Motor neuron (in vitro differentiated cells): ENCODE measurements at places on chromosomes 16 and 17. TPM values are rescaled to one million over a fixed set of nuclear protein-coding genes. Genes with fewer than 3 reads are reported as not detected.

The PMP22 gene
- 105 and 110 TPM in 2 replicates for total RNA-seq

The TOP2A gene
- 66.8 and 71.8 TPM in 2 replicates for total RNA-seq

The TPSD1 gene
- total RNA-seq, result 0.28 TPM in 1 of 2 replicates, not detected in the other

The ALKBH5 gene
- total RNA-seq, result 87.8 and 96.2 TPM in 2 replicates

The TM4SF5 gene
- not detected in 2 replicates for total RNA-seq

The FOXO3B gene
- 10.2 and 11.9 TPM in 2 replicates for total RNA-seq

The GPR142 gene
- not detected in 2 replicates for total RNA-seq

The PLEKHG4 gene
- 38.2 and 39.0 TPM in 2 replicates for total RNA-seq

The MAPT gene
- 159 and 161 TPM in 2 replicates for total RNA-seq

The PLEKHH3 gene
- 13.8 and 19.1 TPM in 2 replicates for total RNA-seq

The PRKCB gene
- 5.8 and 7.4 TPM in 2 replicates for total RNA-seq

The ACBD4 gene
- total RNA-seq, result 11.5 and 12.1 TPM in 2 replicates

The KIFC3 gene
- 8.4 and 10.1 TPM in 2 replicates for total RNA-seq

The KRT16 gene
- 0.32 TPM in 1 of 2 replicates, not detected in the other for total RNA-seq

The ATAD5 gene
- total RNA-seq, result 2.1 and 2.3 TPM in 2 replicates

The HS3ST4 gene
- 1.2 and 1.6 TPM in 2 replicates for total RNA-seq

DNA sequence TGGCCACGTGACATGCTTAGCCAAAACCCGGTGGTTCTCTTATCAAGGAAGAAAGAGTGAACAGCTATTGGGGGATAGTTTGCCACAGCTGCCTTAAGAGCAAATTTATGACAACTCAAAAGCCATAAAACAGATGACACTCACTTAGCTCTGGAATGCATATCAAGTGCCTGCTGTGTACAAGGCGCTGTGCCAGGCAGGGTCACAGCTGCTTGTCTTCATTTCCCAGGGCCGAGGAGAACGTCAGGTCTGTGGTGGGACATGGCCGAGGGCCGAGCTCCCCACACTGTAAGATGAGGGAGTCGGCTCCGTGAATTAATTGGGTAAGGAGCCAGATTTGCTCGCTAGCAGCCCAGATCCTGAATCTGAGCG lies 14.0 kb downstream of the EEF2K start:
- no peak for ATAC-seq

- ATAC-seq, result no peak
Observed at GRCh38 chr16:25064937-25065336, 46.6 kb upstream of the LCMT1 start.

- no peak for ATAC-seq
Observed at GRCh38 chr16:22926105-22926751, 112.3 kb downstream of the HS3ST2 start.

DNA sequence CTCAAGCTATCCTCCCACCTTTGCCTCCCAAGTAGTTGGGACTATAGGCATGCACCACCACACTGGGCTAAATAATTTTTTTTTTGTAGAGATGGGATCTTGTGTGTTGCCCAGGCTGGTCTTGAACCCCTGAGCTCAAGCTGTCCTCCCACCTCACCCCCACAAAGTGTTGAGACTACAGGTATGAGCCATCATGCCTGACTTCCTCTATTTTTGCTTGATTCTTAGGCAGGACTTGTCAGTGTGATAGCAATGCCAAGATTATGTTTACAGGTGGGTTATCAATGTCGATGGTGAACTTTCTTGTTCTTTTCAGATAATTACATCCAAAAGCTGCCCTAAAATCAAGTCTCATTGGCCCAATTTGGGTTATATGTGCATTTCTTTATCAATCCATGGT lies 96.9 kb downstream of the HS3ST4 start:
- no peak for ATAC-seq

DNA sequence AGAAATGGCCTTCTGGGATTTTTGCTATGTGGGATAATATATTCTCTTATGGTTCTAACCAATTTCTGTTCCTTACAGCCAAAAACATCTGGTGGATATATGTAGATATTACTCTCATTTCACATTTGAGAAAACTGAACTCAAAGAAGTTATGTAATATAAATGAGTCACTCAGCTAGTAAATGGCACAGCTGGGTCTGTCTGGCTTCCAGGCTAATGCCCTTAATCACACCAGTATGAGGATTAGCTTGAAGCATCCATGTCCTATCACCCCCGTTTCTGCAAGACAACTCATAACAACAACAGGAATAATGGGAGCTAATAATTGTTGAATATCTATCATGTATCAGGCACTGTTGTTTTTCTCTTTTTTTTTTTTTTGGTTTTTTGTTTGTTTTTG lies 34.4 kb upstream of the USP7 start:
- no peak for ATAC-seq

- peak; percentile 98 for ATAC-seq
Observed at GRCh38 chr17:2244545-2245525, 58.8 kb downstream of the SMG6 start.

DNA sequence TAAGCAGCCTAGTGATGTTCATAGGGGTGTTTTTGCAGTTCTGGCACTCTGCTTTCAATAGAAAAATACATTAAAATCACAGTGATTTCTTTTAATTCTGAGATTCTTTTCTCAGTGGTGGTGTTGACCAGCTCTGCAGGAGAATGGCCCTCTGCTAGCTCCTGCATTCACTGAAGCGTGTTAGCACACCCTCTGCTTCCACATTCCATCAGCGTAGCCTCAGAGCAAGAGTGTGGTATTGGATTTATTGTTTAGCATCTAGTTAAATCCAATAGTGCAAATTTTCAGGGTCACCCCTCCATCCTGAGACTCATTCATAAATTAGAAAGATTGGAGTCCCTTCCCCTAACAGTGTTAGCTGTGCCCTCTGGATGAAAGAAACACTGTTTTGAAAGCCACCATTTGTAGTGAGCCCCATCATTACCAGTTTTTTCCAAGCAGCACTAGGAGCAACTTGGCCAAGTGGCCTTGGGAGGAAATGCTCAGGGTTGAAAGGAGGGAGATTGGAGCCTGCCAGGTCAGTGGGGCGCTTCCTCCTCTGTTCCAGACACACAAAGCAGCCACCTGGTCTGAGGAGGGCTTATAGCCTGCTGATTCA lies 45.7 kb downstream of the B9D1 start:
- peak; percentile 9 for ATAC-seq

DNA sequence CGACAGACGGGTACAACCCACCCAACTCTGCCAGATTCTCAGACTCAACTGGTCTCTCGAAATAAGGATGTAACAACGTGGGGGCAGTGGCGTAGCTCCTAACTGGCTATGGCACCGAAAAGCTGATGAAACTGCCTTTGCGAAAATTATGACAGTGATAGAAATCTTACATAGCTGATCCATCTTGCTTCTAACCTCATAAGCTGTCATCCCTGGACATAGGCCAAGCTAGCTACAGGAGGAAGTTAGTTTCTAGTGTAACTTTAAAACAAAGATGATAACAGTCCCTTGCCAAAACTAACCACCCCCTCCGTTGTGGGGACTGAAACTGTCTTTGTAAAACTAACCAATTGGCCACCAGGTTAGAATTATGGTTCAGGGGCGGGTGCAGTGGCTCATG lies 220.1 kb downstream of the SLC39A11 start:
- no peak for ATAC-seq

- no peak for ATAC-seq
Observed at GRCh38 chr16:30557707-30557956, 542 bp downstream of the ZNF764 start.

- ATAC-seq, result no peak
Observed at GRCh38 chr17:34171245-34171818, 83.8 kb upstream of the CCL2 start.

- no peak for ATAC-seq
Observed at GRCh38 chr16:78126662-78127061, 27.2 kb downstream of the WWOX start.

- ATAC-seq, result no peak
Observed at GRCh38 chr17:55172612-55173011, 92.1 kb upstream of the HLF start.

GRCh38 chr16:23498863-23499262 lies 11.4 kb downstream of the GGA2 start:
- ATAC-seq, result no peak

DNA sequence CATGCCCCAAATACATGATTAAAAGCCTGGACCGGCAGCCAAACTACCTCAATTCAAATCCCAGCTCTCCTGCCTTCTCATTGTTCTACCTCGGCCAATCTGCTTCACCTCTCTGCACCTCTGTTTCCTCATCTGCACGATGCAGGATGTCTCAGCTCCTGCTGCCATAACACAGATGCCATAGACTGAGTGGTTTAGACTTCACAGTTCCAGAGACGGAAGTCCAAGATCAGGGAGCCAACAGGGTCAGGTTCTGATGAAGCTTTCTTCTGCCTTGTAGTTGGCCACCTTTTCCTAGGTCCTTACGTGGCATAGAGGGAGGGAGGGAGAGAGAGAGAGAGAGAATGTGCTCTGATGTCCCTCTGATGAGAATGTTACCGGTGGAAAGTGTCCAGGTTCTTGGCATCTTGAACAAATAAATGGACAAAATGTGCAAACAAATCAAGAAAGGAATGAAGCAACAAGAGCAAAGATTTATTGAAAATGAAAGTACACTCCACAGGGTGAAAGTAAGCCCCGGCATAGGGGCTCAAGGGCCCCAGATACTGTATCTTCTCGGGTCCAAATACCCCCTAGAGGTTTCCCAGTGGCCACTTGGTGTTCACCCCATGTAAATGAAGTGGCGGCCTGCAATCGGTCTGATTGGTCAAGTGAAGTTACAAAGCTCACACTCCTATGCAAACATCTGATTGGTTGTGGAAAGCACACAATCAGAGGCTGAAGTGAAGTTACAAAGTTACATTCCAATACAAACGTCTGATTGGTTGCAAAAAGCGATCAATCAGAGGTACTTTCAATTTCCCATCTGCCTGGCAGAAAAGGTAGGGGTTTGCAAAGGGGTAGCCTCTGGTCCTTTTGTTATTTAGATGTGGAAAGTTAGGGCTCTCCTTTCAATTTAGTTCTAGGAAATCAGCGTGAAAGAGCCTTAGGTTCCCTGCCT lies 43.3 kb upstream of the ZCCHC14 start:
- ATAC-seq, result no peak

DNA sequence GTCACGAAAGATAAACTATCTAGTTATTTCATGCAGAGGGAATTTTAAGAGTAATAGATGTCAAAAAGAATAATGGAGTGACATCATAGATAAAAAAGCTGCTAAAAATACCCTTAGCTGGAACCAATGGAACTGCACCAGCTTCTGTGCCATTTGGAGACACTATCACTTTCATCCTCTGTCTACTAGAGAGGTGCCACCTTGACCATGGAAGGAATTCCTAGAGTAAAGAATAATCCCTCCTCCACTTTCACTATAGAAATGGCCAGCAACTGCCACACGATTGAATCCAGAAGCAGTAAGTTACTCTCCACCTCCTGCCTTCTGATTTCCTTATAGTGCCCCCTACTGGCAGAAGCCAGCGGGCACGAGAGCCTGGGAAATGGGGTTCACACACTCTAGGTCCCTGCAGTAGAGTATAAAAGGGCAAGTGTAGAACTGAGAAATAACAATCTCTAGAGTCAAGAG lies 2.8 kb upstream of the ALDH3A2 start:
- no peak for ATAC-seq

- no peak for ATAC-seq
Observed at GRCh38 chr17:65917560-65917959, 274.4 kb downstream of the CEP112 start.

DNA sequence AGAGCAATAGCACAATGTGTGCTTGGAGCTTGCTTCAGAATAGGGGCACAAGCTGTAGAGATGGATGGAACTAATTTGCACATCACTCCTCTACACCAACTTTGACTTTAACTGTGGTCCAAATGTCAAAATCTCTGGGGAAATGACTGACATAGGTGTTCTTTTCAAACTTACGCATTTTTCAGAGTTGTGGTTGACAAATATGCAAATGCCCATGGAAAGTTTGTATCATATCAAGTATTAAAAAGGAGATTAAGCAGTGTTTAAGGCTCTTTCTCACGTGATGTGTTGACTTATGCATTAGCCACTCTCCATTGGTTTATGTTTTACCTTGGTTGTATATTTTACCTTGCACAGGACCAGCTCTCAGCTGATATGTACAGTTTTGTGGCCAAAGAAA lies 77.1 kb downstream of the ELAC2 start:
- no peak for ATAC-seq

DNA sequence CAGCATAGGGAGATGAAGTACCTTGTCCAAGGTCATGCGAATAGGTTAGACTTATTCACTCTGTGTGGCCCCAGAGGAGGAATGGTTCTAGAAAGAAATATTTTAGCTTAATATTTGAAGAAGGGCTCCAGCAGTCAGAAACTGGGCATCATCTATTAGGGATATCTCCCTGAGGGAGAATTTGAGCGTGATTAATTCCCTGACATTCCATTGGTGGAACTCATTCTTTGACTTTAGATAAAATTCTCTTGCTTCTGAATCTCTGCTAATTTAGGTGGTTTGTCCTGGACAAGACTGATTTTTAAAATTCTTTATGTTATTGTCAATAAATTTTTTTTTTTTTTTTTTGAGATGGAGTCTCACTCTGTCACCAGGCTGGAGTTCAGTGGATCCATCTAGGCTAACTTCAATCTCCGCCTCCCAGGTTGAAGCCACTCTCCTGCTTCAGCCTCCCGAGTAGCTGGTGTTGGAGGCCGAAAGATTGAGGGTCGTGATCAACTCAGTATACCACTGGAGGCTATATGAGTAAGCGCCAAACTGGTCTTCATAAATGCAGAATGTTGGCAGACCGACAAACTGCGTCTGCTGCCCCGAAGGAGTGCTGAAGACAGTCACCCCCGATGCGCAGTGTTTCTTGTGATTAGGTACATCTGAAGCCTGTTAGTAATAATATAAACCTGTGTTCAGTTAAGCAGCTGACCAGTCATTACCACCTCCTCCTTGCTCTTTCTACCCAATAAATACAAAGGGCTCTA lies 267.9 kb upstream of the HSBP1 start:
- no peak for ATAC-seq

- no peak for ATAC-seq
Observed at GRCh38 chr16:56233795-56234566, 42.7 kb downstream of the GNAO1 start.

DNA sequence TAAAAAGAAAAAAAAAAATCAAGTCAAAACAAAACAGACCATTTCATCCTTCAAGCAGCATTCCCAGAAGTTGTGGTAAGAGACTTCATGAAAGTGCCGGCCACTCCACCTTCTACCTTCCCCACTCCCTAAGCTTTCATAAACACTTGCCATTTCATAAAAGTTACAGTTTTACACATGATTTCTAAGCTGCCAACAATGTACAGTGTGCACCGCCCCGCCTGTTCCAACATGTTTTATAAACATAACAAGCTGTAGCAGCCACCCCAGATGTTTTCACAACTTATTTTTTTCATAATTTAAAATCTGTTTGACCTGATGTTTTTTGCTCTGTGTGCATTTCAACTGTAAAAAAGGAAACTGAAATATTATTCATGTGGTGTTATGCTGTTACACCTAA lies 608.1 kb downstream of the TOX3 start:
- no peak for ATAC-seq

- no peak for ATAC-seq
Observed at GRCh38 chr16:69927056-69927757, 23.9 kb upstream of the CLEC18A start.
